Activated T-helper 1 cell treated with anti-CD3 and anti-CD28 coated beads, Interleukin-12 subunit alpha, Interleukin-12 subunit beta, Interleukin-2, Interleukin-4 antibody, amounts not matched to agents 30 ng/mL and 10 ng/mL and 1 ng/mL, durations not matched to agents 14 hours and 24 hours and 36 hours (primary cell): ENCODE measurements at places on chromosomes 2 and 18.

- H3K27me3 ChIP-seq = peaks cover 31% of the 10 kb centered on the region
- no peaks in the 10 kb centered on the region for H3K4me1 ChIP-seq
- DNase-seq = no peak
- H3K27ac ChIP-seq = no peak overlapping the region
- no peak overlapping the region for H3K4me3 ChIP-seq
- no peaks in the 10 kb centered on the region for H3K36me3 ChIP-seq
These were observed 509 bp downstream of the PIEZO2 start for GRCh38 chr18:11148680-11149440.

- peaks cover 7% of the 10 kb centered on the region for H3K4me1 ChIP-seq
- DNase-seq = no peak
- H3K36me3 ChIP-seq = peaks cover 18% of the 10 kb centered on the region
- H3K27me3 ChIP-seq = no peaks in the 10 kb centered on the region
- no peak overlapping the region for H3K4me3 ChIP-seq
These were observed 45.4 kb downstream of the RALBP1 start for GRCh38 chr18:9520666-9521065.

DNA sequence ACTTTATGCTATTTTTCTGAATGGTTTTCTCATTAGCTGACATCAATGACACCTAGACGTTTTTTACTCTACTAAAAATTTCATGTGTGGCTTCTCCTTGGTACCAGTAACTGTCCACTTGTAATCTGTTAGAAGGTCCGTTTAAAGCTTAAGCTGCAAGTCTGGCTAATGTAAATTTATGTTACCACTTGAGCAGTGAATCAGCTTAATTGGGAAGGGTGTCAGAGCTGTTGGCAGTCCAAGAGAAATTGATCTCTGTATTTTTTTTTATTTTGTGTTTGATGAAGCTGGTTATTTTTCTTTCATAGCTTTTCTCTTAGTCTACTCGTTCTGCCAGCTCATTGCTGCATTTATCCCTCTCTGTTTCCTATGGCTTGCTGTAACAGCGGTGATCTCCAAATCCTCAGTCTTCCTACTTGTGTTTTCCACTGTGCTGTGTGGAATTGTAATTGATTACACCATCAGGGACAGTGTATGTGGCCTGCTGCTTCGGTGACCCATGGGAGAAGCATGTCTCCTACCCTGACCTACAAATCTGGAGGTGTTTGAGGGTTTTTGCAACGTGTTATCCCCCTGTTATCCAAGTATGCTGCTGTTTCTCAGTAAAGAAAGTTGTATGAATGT is 724.2 kb upstream of the REG3G start:
- H3K4me3 ChIP-seq = no peak overlapping the region
- DNase-seq = no peak
- H3K27ac ChIP-seq = no peak overlapping the region
- no peaks in the 10 kb centered on the region for H3K4me1 ChIP-seq

- no peak overlapping the region for H3K4me3 ChIP-seq
- no peaks in the 10 kb centered on the region for H3K4me1 ChIP-seq
- DNase-seq = no peak
- H3K27ac ChIP-seq = no peak overlapping the region
These were observed 11.4 kb upstream of the RAB31 start for GRCh38 chr18:9696701-9697100.

DNA sequence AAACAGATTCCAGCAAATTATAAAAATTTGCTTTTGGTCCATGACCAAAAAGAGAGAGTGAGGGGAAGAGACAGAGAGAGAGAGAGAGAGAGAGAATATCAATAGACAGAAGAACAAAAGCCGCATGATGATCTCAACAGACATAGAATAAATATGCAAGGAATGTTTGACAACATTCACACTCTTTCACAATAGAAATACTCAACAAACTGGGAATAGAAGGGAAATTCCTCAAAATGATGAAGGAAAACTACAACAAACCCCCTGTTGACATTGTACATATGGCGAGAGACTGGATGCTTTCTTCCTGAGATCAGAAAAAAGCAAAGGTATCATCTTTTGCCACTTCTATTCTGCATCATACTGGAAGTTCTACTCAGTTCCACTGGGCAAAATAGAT is 309.7 kb downstream of the RAD51AP2 start:
- H3K27me3 ChIP-seq = no peaks in the 10 kb centered on the region
- no peaks in the 10 kb centered on the region for H3K36me3 ChIP-seq
- H3K27ac ChIP-seq = no peak overlapping the region
- DNase-seq = no peak
- no peak overlapping the region for H3K4me3 ChIP-seq
- H3K4me1 ChIP-seq = no peaks in the 10 kb centered on the region

DNA sequence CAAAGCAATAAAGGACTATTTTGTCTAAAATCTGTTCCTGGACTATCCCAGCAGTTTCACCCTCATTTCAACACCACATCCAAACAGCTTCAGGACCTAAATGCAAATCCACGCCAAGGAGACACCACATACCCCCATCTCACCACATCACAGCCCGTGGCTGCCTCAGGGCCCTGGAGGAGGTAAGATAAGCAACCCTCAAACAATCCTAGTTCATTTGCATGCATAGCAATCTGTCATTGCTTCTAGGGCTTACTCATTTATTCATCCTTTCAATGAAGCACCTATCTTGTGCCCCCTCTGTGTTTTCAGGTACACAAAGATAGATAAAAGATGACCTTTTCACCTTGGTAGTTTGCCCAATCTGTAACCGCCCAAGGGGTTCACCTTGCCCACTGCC is 86.5 kb downstream of the VSNL1 start:
- no peaks in the 10 kb centered on the region for H3K27me3 ChIP-seq
- no peak for DNase-seq
- H3K4me3 ChIP-seq = no peak overlapping the region
- no peaks in the 10 kb centered on the region for H3K4me1 ChIP-seq
- no peak overlapping the region for H3K27ac ChIP-seq
- no peaks in the 10 kb centered on the region for H3K36me3 ChIP-seq

DNA sequence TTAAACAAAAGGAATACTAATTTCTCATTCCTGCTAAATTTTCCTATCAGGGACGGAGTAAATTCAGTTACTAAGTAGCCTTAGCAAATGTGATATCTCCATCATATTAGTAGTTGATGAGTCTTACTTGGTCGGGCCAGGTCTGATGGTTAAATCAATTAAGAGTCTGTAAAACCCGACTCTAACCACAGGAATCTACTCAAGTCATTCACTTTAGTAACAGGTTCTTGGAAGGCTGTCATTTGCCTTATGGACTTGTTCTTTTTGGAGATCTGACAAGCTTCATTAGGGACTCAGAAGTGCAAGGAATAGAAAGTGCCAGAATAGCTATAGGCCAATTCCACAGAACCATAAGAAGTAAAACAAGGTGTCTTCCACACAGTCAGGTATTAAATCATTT is 119.0 kb downstream of the GCA start:
- no peak for DNase-seq
- no peak overlapping the region for H3K27ac ChIP-seq
- no peak overlapping the region for H3K4me3 ChIP-seq
- no peaks in the 10 kb centered on the region for H3K4me1 ChIP-seq
- no peaks in the 10 kb centered on the region for H3K36me3 ChIP-seq
- no peaks in the 10 kb centered on the region for H3K27me3 ChIP-seq

DNA sequence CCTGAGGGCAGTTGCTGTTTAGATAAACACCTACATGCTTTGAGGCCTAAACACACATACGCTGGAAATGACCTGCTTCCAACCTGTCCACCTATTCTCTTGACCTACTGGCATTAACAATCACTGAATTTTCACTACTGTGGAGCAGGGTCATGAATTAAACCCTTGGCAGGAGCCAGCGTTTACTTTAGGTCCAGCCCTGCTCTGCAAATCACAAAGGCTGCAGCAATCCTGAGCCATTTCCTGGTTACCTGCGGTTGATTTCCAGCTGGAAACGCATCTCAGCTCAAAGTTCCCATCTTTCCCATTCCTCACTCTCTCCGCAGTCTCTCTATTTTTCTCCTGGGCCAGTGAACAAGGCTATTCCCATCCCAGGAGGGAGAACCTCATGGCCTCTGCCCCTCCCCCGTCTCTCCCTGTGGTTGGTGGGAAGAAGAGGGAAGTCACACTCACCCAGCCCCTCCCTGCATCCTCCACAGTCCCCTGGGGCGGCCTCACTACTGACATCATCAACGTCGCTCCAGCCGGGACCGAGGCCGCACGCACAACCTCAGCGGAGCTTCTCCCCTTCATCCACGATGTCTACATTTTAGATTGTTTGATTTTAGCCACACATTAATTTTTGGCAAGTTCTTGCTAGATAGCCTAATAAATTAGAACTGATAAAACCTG is 84.5 kb upstream of the SNTG2 start:
- no peak overlapping the region for H3K4me3 ChIP-seq
- no peaks in the 10 kb centered on the region for H3K36me3 ChIP-seq
- no peak overlapping the region for H3K27ac ChIP-seq
- no peaks in the 10 kb centered on the region for H3K27me3 ChIP-seq
- H3K4me1 ChIP-seq = no peaks in the 10 kb centered on the region

DNA sequence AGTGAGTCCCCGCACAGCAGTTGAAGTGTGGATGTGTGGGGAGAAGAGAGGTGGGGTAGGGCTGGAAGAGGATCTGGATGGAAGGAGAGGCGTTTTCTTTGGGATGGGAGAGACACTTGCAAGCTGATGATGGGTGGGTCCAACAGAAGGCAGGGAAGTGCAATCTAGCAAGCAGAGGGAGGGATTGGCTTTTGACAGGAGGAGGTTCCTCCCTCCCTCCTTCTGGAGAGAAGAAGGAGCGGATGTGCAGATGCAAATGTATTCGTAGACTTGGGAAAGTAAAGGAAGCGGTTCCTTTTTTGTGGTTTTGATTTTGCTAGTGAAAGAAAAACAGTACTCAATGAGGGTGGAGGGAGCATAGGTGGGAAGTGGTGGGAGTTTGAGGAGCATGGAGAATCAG is 48.9 kb downstream of the LAMA3 start:
- no peaks in the 10 kb centered on the region for H3K36me3 ChIP-seq
- H3K4me3 ChIP-seq = no peak overlapping the region
- peaks cover 16% of the 10 kb centered on the region for H3K4me1 ChIP-seq
- DNase-seq = no peak
- H3K27ac ChIP-seq = no peak overlapping the region

GRCh38 chr2:130185436-130185835 is 3.4 kb downstream of the MZT2B start:
- DNase-seq = no peak
- no peak overlapping the region for H3K4me3 ChIP-seq
- no peaks in the 10 kb centered on the region for H3K4me1 ChIP-seq
- no peak overlapping the region for H3K27ac ChIP-seq
- H3K27me3 ChIP-seq = no peaks in the 10 kb centered on the region
